PC-9 (cell line): ENCODE measurements at places on chromosomes 12 and 14. TPM values are rescaled to one million over a fixed set of nuclear protein-coding genes. Genes with fewer than 3 reads are reported as not detected.

Gene SVOP
- total RNA-seq = not detected in 2 replicates

DNA sequence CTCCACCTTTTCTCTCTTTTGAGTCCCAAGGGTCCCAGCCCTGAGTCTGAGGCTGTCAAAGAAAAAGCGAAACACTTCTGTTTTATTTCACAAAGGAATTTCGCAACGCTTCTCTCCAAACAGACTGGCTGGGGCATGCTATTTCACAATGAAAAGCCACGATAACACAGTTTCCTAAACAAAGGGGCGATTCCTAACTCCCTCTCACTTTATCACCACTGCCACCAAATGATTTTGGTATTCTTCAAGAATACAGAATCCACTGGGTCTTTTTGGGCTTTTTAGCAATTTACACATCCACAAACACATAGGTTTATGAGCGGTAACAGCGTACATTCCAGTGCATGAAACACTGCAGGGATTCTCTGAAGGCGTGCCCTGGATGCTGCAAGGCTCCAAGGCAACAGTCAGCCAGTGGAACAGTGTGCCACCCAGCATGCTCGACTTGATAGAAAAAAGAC, 161.2 kb downstream of the DAD1 start:
- H3K4me3 ChIP-seq = peak overlapping the region; percentile 46
- H3K27me3 ChIP-seq = no peaks in the 10 kb centered on the region
- peak; percentile 12 for DNase-seq
- peaks cover 43% of the 10 kb centered on the region for H3K4me1 ChIP-seq
- peak overlapping the region; percentile 54 for H3K27ac ChIP-seq

GRCh38 chr14:58752771-58753201, 115.0 kb downstream of the DACT1 start:
- H3K27me3 ChIP-seq = peaks cover 6% of the 10 kb centered on the region
- no peak overlapping the region for H3K27ac ChIP-seq
- no peak overlapping the region for H3K4me3 ChIP-seq
- DNase-seq = no peak

Gene GALNT8
- not detected in 2 replicates for total RNA-seq

DNA sequence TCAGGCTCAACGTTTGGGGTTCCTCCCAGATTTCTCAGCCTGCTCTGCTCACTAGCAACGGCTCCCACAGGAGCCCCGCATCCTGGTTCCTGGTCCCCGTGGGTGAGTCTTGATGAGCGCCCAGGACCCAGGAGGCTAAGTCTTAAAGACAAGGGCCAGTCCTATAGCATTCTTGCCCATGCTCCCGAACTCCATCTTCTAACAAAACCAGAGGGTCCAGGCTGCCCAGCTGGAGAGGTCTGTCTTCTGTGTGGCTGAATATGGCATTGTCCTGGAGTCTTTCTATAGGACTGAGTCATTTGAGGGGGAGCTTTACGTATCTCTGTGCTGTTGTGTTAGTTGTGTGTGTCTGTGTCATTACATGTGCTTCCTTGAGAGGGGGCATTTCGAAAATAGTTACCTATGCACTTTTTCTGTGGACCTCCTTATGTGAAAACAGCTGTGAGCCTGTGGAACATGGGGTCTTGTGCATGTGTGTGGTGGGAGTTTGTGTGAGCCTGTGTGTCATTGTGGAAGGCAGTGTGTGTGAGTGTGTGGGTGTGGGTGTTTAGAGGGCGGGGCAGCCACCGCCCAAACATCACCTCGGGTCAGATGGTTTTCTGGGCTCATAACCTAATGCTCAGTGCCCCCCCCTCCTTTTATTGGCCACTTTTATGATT, 9.1 kb upstream of the TBX5 start:
- no peak overlapping the region for H3K27ac ChIP-seq
- H3K36me3 ChIP-seq = no peaks in the 10 kb centered on the region
- H3K4me1 ChIP-seq = no peaks in the 10 kb centered on the region
- H3K4me3 ChIP-seq = no peak overlapping the region

GRCh38 chr12:112967858-112968257, 10.5 kb upstream of the OAS2 start:
- H3K27ac ChIP-seq = no peak overlapping the region
- H3K36me3 ChIP-seq = no peaks in the 10 kb centered on the region
- H3K4me1 ChIP-seq = no peaks in the 10 kb centered on the region
- no peaks in the 10 kb centered on the region for H3K27me3 ChIP-seq

DNA sequence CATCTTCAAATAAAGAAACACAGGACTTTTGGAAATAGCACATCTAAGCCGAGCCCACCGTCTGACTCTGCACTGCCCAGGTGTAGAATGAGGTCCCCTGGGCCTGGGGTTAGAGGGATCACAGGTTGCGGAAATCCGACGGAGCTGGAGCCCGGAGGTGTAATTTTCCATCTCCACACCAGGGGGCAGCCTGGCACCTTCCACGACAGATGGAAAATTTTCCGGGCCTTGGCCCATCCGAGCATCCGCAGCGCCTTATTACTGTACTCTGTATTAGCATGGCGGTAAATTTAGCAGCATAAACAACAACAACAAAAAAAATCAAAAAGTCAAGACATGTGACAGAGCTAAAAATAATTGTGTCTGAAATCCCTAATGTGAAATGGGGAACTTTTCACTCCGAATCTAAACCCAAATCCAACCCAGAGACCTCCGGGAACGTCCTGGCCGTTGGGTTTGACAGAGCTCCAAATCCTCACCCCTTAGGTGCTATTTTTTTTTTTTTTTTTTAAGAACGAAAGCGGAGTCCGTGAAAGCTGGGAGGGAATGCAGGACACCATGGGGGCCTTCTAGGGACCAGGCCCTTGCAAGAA, 93.9 kb downstream of the KSR2 start:
- H3K27me3 ChIP-seq = no peaks in the 10 kb centered on the region
- no peaks in the 10 kb centered on the region for H3K4me1 ChIP-seq
- no peaks in the 10 kb centered on the region for H3K36me3 ChIP-seq
- H3K4me3 ChIP-seq = no peak overlapping the region
- peak; percentile 45 for DNase-seq

GRCh38 chr12:94079566-94080340, 68.6 kb upstream of the PLXNC1 start:
- no peaks in the 10 kb centered on the region for H3K36me3 ChIP-seq
- H3K27me3 ChIP-seq = no peaks in the 10 kb centered on the region
- DNase-seq = no peak
- no peaks in the 10 kb centered on the region for H3K4me1 ChIP-seq

- no peaks in the 10 kb centered on the region for H3K4me1 ChIP-seq
- H3K4me3 ChIP-seq = no peak overlapping the region
- no peak for DNase-seq
- H3K27me3 ChIP-seq = peaks cover 100% of the 10 kb centered on the region
- H3K27ac ChIP-seq = no peak overlapping the region
These were observed 161.0 kb upstream of the FKBP4 start for GRCh38 chr12:2633825-2634200.

GRCh38 chr14:76235628-76236027, 83.9 kb downstream of the GPATCH2L start:
- no peaks in the 10 kb centered on the region for H3K36me3 ChIP-seq
- H3K27me3 ChIP-seq = peaks cover 36% of the 10 kb centered on the region; the same call in 1 of the 2 replicates
- no peak overlapping the region for H3K27ac ChIP-seq
- H3K4me1 ChIP-seq = no peaks in the 10 kb centered on the region
- DNase-seq = no peak

DNA sequence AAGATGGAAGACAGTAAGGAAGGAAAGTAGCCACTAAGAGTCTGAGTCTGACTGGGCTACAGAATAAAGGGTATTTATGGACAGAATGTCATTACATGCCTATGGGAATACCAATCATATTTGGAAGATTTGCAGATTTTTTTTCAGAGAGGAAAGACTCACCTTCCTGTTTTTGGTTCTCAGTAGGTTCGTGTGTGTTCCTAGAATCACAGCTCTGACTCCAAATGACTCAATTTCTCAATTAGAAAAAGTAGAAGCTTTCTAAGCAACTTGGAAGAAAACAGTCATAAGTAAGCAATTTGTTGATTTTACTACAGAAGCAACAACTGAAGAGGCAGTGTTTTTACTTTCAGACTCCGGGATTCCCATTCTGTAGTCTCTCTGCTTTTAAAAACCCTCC, 15.4 kb upstream of the PAPLN start:
- no peaks in the 10 kb centered on the region for H3K4me1 ChIP-seq
- no peaks in the 10 kb centered on the region for H3K36me3 ChIP-seq
- H3K4me3 ChIP-seq = no peak overlapping the region
- H3K27ac ChIP-seq = no peak overlapping the region
- H3K27me3 ChIP-seq = no peaks in the 10 kb centered on the region

DNA sequence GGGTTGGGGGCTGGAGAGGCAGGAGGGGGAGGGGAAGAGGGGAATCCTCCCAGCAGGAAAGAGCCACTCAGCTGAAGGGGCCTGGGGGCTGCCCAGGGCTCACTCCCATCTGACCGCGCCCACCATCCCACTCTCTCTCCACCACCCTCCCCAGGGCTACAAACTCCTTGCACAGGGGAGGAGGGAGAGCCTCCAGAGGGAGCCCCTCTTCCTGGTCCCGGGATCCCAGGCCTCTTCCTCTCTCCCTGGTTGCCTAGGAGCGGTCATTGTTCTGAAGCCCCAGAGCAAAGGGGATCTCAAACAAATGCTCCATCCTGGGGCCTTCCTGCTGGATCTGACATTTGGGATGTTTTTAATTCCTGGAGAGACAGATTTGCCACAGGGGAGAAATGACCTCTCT, 39.8 kb upstream of the DLK1 start:
- H3K27me3 ChIP-seq = no peaks in the 10 kb centered on the region
- no peak overlapping the region for H3K4me3 ChIP-seq
- DNase-seq = no peak
- no peaks in the 10 kb centered on the region for H3K4me1 ChIP-seq

Gene ANKS1B
- not detected in 2 replicates for total RNA-seq

GRCh38 chr12:130357241-130357640, 19.6 kb downstream of the PIWIL1 start:
- H3K4me3 ChIP-seq = no peak overlapping the region
- H3K36me3 ChIP-seq = no peaks in the 10 kb centered on the region
- no peak overlapping the region for H3K27ac ChIP-seq
- peaks cover 79% of the 10 kb centered on the region for H3K27me3 ChIP-seq
- H3K4me1 ChIP-seq = no peaks in the 10 kb centered on the region
- no peak for DNase-seq

Gene LYZ
- not detected in 2 replicates for total RNA-seq

DNA sequence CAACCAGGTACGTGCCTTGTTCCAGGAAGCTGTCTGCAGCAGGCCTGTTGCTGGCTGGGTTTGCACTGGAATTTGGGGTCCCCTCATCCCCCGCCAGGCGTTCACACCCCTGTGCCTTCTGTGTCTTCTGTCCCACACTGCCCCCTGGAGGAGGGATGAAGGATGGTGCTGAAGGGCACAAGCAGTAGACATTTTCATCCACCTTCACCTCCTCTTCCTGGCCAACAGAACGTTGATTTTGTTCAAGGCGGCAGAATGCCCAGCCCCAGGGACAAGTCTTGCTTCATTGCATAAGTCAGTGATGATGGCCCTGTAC, 122.1 kb downstream of the CALM1 start:
- no peak overlapping the region for H3K27ac ChIP-seq
- no peak overlapping the region for H3K4me3 ChIP-seq
- H3K36me3 ChIP-seq = no peaks in the 10 kb centered on the region
- no peak for DNase-seq
- H3K27me3 ChIP-seq = no peaks in the 10 kb centered on the region
- H3K4me1 ChIP-seq = peaks cover 10% of the 10 kb centered on the region

DNA sequence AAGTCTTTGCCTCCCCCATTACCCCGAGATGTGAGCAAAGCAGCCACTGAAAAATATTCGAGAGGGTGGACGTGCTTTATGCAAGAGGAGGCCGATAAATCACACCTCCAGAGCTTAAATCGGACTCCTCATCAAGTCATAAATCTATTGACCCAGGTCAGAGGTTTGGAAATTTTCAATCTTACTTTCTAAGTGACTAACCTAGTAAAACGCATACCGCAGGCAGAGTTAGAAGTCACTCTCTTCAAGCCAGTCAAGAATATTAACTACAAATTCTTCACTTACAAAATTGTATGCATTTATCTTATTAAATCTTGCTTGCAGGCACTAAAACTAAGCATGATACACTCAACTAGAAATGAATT, 34.9 kb downstream of the GPHB5 start:
- no peaks in the 10 kb centered on the region; the same call in 1 of the 2 replicates for H3K27me3 ChIP-seq
- no peaks in the 10 kb centered on the region for H3K36me3 ChIP-seq
- no peak overlapping the region for H3K4me3 ChIP-seq
- DNase-seq = no peak
- no peaks in the 10 kb centered on the region for H3K4me1 ChIP-seq

- H3K36me3 ChIP-seq = no peaks in the 10 kb centered on the region
- DNase-seq = no peak
- H3K27me3 ChIP-seq = peaks cover 24% of the 10 kb centered on the region
- H3K27ac ChIP-seq = no peak overlapping the region
- no peaks in the 10 kb centered on the region for H3K4me1 ChIP-seq
- no peak overlapping the region for H3K4me3 ChIP-seq
These were observed 514.6 kb downstream of the MED13L start for GRCh38 chr12:115762936-115763335.

DNA sequence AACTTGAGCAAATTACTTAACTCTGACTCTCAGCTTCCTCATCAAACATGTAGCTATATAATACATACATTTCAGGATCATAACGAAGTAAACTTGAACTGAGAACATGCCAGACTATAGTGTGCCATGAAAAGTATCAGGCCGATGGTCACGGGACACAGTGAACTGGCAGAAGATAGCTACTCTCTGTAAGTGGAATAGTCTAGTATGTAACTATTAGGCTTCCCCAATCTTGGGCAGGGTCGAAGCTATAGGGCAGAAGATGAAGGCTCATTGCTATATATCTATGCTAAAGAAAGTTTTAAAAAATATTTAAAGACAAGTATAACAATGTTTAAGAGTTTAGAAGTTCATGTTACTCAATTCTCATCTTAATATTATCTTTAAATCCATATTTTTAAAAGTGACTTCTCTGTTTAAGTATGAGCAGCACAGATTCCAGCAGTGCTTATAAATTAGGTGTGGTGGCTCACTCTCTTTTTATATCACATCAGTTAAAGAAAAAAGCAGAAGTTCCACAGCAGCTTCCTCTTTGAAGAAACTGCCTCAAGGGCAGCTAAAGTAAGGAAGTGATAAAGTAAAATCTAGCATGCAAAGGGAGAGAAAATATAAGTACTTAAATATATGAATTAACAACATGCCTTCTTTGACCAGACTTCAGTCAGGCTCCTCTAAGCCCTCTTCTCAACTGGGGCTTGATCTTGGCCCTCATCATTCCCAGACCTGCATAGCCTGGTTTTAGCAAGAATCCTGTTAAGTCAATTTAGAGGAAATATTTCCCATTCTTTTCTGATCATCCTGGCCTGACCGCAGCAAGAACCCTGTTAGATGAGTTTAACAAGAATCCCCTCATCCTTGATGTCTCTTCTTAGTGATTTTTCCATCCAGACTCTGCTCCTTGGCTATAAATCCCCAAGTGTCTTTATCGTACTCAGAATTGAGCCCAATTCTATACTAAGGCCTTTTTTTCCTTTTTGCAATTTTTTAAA, 8.4 kb upstream of the GLIPR1 start:
- DNase-seq = no peak
- H3K27ac ChIP-seq = no peak overlapping the region
- no peak overlapping the region for H3K4me3 ChIP-seq
- H3K27me3 ChIP-seq = no peaks in the 10 kb centered on the region

Gene DIO3
- total RNA-seq = 0.26 TPM in 1 of 2 replicates, not detected in the other
